ENCODE measurements at places on chromosomes 5 and 9.

DNA sequence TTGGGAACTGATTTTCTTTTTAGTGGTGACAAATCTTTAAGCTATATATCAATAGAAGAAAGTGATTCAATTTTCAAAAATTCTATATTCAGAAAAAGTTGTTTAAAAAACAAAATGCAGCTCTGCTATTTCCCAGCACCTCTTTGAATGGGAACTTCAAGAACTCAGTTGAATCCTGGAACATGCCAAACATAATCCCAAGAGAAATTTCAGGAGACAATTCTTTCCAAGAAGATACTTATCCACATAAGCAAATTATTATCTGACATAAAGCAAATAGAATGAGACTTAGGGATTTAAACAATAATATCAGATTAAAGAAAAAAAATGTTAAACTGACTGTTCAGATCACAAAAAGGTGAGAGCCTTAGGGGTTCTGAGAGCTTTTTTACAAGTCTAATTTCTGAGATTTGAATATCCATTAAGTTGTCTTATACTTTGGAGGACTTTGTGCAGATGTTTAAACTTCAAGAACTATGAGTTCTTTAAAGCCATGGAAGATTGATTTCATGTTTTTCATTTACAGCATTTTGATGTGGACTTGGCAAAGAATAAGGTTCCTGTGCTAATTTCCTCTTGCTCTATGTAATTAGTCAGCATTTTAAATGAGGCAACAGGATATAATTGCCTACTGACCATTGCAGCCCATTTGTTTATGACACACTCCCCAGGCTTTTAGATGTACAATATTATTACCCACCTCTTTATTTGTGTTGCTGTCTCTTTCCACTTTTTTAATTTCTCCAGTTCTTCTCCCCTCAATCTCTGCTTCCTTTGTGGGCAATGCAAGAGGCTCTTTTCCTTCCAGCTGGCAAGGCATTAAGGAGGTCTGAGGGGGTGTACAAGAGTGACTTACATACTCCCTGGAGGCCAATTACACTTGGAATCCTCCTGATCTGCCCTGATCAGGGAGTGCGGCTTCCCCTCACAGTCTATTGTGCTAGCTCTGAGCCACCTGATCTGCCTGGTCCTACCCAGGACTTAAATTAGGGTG, 419.1 kb downstream of the NR2F1-AS1 start:
- no peak for DNase-seq

- DNase-seq: no peak
Observed at GRCh38 chr9:129012343-129012742, 15.8 kb downstream of the SH3GLB2 start.

GRCh38 chr9:137278061-137278701, 655 bp downstream of the TOR4A start:
- peak; percentile 80 for DNase-seq

DNA sequence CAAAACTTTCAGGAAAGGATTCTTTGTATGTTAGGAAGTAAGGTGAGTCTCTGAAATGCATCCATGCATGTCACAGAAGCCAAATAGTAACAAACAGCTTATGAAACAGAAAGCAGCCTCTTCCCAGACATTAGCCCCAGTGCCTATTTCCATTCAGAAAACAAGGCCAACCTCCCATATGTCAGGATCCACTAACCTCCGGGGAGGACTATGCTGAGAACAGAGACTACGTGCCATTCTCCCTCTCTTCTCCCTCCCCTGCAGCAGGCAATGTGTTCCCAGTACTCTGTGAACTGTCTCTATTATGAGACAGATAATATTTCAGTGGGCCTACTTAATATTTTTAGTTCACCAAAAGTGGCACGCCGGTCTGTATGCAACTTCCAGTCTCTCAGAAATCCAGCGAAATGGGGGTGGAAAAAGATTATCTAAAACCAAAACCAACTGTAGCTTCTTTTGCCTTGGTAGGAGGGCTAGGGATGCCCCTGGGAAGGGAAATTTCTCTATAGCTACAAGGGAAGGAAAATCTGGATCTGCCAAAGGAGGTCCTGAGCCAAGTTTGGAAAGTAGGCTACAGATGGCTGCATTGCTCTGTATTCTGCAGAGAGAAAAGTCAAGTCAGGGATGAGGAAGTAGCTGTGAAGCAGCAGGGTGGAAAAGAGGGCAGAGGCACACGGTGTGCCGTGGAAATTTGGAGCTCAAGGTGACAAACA, 42.0 kb downstream of the VLDLR start:
- DNase-seq: no peak
